Activated T-helper 1 cell treated with anti-CD3 and anti-CD28 coated beads, Interleukin-12 subunit alpha, Interleukin-12 subunit beta, Interleukin-2, Interleukin-4 antibody, amounts not matched to agents 30 ng/mL and 10 ng/mL and 1 ng/mL, durations not matched to agents 14 hours and 24 hours and 36 hours (primary cell): ENCODE measurements at places on chromosomes 3 and 15. TPM values are rescaled to one million over a fixed set of nuclear protein-coding genes. Genes with fewer than 3 reads are reported as not detected.

GRCh38 chr3:136184703-136185102, 11.4 kb downstream of the MSL2 start:
- H3K27ac ChIP-seq = no peak overlapping the region
- no peak overlapping the region for H3K4me3 ChIP-seq
- H3K4me1 ChIP-seq = peaks cover 62% of the 10 kb centered on the region
- no peak for DNase-seq
- no peaks in the 10 kb centered on the region for H3K27me3 ChIP-seq

- H3K27me3 ChIP-seq = no peaks in the 10 kb centered on the region
- H3K4me3 ChIP-seq = no peak overlapping the region
- H3K4me1 ChIP-seq = peaks cover 12% of the 10 kb centered on the region
- DNase-seq = no peak
These were observed 269.6 kb upstream of the CFAP20DC start for GRCh38 chr3:59319442-59319841.

Gene ZNF717
- total RNA-seq = 5.6 and 6.4 TPM in 2 replicates

Gene STRIT1
- not detected in 2 replicates for total RNA-seq

DNA sequence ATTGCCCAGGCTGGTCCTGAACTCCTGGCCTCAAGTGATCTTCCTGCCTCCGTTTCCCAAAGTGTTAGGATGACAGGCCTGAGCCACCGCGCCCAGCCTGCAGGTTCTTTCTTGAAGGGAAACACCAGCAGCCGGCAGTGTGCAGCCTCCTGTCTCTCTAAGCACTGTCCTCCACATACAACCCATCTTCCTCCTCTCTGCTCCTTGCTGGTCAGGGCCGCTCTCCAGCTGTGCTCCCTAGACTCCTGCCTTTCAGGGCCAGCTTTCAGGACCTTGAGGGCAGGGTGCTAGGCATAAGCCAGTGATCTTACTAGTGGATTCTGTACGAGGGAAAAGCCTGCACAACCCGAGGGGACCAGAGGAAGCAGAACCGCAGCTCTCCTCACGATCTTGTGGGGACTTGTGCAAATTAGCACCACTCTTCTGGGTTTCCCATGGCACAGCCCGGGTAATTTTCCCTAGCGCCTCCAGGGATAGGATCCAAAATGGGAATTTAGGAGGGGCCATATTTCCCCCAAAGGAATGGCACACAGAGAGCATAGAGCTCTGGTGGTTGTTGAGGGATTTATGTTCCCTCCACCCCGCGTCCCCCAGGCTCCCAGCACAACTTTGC, 18.2 kb upstream of the CORO2B start:
- peaks cover 59% of the 10 kb centered on the region for H3K27me3 ChIP-seq
- peak overlapping the region; percentile 17 for H3K4me3 ChIP-seq
- H3K36me3 ChIP-seq = no peaks in the 10 kb centered on the region

DNA sequence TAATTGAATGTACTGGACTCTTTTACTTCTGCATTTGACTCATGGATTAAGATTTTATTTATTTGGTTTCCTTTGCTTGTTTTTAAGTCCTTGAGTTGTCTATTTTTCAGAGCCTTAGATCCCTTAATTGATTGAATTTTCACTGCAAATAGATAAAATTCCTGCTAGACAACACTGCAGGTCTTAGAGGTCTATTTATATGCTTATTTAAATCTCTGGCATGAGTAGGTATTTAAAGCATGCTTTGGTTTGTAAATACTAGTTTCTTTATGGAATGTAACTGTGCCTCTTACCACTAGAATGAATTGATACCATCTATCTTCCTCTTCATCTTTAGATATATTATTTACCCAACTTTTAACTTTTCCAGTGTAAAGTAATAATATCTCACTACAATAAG, 20.0 kb downstream of the PLSCR5 start:
- no peaks in the 10 kb centered on the region for H3K4me1 ChIP-seq
- DNase-seq = no peak
- H3K27me3 ChIP-seq = peaks cover 32% of the 10 kb centered on the region
- H3K27ac ChIP-seq = no peak overlapping the region

GRCh38 chr15:74424901-74425528, 8.7 kb downstream of the SEMA7A start:
- no peak overlapping the region for H3K4me3 ChIP-seq
- H3K27ac ChIP-seq = no peak overlapping the region
- no peaks in the 10 kb centered on the region for H3K27me3 ChIP-seq
- no peak for DNase-seq
- H3K36me3 ChIP-seq = peaks cover 50% of the 10 kb centered on the region

- H3K4me3 ChIP-seq = no peak overlapping the region
- peak overlapping the region; percentile 81 for H3K27ac ChIP-seq
- H3K36me3 ChIP-seq = peaks cover 5% of the 10 kb centered on the region
- H3K4me1 ChIP-seq = peaks cover 24% of the 10 kb centered on the region
These were observed 475.0 kb upstream of the PROK2 start for GRCh38 chr3:72259755-72260587.
